Activated CD8-positive, alpha-beta memory T cell treated with anti-CD3 and anti-CD28 coated beads for 1 hour (primary cell): ENCODE measurements at places on chromosomes 2 and 18.

DNA sequence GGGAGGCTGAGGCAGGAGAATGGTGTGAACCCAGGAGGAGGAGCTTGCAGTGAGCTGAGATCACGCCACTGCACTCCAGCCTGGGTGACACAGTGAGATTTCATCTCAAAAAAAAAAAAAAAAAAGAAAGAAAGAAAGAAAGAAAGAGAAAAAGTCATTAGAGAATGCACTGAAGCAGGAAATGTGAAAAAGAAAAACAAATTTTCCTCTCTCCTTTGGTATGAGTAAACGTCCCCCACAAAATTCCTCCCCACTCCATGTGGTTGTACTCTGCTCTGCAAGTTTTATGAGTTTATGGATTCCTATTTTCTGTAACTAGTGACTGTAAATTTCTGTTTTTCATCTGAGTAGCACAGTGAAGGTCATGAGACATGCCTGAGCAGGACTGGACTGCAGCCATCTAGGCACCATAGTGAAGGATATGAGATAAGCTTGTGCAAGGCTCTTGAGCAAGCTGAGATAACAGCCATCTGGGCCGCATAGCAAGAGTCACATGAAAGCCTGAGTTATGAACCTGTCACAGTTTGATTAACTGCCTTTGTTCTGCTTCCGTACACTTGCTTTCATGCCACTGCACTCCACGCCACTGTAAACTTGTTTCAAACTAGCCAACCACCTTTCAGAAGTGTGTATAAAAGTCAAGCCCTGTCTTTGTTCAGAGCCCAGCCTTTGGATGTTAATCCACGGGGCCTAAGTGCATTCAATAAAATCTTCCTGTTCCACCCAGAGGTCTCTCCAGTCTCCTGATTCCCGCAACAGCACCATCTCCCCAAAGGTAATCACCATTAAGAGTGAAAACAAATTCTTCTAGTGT lies 50.2 kb downstream of the SKA1 start:
- no peak for DNase-seq

DNA sequence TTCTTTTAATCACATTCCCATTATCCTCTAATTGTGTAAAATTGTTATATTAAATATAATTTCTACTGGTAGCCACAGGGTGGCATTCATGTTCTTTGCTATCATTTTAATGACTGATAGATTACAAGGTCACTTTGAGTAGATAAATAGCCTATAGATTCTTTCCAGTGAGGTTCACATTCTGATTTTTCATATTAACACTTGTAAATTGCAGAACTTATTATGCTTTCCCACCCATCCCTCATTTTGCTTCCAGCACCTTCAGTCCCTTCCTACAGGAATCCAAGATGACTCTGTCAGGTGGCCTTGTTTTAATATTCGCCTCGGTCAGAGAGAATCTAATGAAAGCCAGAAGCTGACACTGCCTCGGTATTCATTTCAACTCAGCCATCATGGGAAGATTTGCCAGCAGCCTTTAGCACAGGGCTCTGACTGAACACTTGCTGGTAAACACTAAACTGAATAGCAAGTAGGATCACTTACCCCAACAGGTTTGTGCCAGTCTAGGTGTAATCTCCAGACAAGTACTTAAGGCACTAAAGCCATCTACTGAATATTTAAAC lies 101.2 kb upstream of the FSHR start:
- no peak for DNase-seq

DNA sequence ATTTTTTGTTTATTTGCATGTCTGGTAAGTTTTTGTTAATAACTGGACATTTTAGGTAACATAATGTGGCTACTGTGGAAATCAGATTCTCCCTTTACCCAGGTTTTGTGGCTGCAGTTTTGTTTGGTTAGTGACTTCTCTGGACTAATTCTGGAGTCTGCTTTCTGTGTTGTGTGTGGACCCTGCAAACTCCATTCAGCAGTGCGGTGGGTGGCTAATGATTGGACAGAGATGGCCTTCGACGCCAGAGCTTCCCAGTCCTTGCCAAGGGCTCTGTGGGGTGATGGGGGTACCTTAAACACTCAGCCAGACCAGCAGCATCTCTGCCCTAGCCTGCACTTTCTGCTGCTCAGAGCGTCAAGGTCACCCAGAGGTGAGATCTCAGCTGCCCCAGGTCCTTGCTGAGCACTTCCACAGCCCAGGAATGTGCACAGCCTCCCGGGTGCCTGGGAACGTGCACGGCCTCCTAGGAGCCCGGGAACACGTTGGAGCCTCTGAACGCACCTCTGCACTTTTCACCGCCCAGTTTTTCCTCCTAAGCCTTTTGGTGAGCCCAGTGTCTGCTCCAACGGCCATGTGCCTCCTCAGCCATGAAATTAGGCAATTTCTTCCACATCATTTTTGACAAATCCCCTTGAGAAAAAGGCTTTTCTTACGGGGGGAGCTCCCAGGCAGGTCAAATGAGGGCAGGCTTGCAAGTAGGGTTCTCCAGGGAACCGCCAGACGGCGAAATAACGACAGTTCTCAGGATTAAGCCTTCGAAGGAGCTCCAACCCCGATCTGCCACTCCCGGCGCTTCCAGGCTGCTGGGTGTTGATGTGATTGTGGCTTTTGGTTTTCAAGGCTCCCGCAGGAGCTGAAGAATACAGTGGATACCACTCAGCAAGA lies 35.2 kb upstream of the KLF11 start:
- no peak for DNase-seq

GRCh38 chr2:171200469-171200868 lies 39.8 kb upstream of the TLK1 start:
- DNase-seq, result no peak

DNA sequence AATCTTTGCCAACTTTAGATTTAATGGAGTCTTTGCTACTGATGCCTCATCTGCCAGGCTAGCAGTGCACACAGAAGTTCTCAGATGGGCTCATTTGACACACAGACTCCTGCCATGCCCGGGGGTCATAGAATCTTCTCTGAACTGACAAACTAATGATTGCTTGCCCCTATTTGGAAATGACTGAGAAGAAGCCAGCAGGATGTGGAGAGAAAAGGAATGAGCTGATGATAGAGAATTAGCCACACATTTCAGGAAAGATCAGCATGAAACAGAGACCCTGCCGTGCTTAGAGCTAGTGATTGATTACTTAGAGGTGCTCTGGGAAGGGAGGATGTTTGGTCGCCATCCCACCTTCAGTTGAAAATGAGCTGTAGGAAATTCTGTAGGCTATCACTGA lies 178.5 kb downstream of the TPGS2 start:
- no peak for DNase-seq

- no peak for DNase-seq
Measured at GRCh38 chr2:229726643-229727042, 12.3 kb upstream of the DNER start.

DNA sequence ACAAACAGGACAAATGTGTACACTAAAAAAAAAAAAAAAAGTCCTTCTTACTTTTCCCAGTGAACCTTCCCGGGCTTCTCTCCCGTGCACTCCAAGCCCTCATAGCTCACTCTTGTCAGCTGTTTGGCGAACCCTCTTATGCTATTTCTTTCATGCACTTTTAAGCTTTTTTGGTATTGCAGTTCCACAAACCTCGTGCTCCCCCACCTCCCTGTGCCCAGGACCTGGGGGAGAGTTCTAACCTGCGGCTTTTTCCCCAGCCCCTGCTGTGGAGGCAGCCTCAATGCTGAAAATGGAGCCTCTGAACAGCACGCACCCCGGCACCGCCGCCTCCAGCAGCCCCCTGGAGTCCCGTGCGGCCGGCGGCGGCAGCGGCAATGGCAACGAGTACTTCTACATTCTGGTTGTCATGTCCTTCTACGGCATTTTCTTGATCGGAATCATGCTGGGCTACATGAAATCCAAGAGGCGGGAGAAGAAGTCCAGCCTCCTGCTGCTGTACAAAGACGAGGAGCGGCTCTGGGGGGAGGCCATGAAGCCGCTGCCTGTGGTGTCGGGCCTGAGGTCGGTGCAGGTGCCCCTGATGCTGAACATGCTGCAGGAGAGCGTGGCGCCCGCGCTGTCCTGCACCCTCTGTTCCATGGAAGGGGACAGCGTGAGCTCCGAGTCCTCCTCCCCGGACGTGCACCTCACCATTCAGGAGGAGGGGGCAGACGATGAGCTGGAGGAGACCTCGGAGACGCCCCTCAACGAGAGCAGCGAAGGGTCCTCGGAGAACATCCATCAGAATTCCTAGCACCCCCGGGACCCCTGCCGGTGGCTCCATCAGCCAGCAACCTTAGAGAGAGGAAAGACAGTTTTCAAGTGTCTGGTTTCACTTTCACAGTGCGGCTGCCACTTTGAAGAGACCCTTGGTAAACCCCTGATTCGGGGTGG lies 826 bp downstream of the KCNE4 start:
- no peak for DNase-seq

DNA sequence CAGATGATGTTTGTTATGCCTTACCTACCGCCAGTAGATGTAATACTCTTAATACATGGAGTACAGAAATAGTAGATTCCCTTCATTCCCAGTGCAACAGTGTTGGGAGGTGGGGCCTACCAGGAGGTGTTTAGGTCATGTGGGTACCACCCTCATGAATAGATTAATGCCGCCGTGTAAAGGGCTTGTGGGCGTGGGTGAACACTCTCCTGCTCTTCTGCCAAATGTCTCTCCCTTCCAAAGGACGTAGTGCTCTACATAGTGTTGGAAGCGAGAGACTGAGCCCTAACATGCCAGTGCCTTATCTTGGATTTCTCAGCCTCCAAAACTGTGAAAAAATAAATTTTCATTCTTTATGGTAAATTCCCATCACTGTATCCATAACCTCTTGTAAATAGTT lies 30.1 kb downstream of the PLEKHA3 start:
- no peak for DNase-seq

- no peak for DNase-seq
Measured at GRCh38 chr18:48844271-48844670, 106.5 kb downstream of the SMAD7 start.

- DNase-seq, result no peak
Measured at GRCh38 chr2:122081751-122082150, 326.3 kb downstream of the TSN start.

- DNase-seq, result no peak
Measured at GRCh38 chr18:47794725-47795433, 135.6 kb downstream of the SMAD2 start.

GRCh38 chr18:42292654-42293053 lies 337.6 kb downstream of the PIK3C3 start:
- no peak for DNase-seq

GRCh38 chr2:106853631-106854030 lies 32.3 kb downstream of the ST6GAL2 start:
- DNase-seq, result no peak

GRCh38 chr2:95670167-95670566 lies 78.4 kb downstream of the TRIM43 start:
- DNase-seq, result no peak

- DNase-seq, result no peak
Measured at GRCh38 chr18:74141667-74142066, 6.0 kb downstream of the FBXO15 start.

DNA sequence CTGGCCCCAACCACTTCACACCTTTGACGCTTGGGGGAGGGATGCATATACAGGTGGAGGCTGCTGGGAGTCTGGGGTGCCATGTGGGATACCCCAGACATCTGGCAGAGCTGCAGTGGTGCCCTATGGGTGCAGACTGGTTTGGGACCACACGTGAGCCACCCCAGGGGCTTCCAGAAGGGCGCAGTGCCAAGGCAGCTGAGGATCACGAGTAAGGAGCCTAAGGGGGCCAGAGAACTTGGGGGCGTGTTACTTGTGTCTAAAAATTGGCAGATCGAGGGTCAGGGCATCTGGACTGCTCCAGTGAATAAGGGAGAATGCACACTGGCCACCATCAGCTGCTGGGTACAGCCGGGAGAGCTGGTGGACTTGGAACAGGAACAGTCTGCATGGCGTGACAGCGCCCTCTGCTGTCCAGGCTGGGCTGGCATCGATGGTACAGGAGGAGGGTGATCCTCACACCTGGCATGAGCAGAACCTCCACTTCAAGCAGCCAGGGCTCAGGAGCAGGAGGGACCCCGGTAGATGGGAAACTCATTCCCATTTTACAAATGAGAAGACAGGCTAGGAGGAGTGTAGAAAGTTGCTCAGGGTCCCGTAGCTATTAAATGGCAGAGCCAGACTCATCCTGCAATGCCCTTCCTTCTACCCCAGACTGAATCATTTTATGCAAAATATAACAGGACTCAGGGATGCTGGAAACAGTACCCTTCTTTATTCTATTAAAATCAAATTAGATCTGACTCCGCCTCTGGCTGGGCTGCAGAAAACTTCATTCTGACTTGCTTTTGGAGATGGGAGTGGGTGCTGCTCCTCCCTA lies 60.4 kb downstream of the ATOH8 start:
- peak; percentile 66 for DNase-seq

DNA sequence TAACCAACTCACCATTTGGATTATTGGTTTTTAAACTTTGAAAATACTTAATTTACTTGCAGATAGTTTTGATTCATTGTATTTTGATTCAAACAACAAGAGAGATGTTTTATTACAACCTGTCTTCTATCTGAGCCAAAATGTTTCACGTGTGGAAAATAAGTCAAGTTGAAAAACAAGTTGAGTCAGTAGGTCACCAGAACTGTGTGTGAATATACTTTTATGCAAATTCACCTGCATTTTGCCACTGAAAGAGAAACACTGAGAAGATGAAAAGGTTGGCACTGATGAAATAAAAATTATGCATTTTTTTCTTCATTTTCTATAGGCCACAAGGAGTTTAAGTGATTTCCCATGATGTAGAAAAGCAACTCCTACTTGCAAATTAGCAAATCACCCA lies 68.3 kb downstream of the ICOS start:
- DNase-seq, result no peak

GRCh38 chr2:68745006-68745405 lies 10.4 kb downstream of the ARHGAP25 start:
- no peak for DNase-seq

DNA sequence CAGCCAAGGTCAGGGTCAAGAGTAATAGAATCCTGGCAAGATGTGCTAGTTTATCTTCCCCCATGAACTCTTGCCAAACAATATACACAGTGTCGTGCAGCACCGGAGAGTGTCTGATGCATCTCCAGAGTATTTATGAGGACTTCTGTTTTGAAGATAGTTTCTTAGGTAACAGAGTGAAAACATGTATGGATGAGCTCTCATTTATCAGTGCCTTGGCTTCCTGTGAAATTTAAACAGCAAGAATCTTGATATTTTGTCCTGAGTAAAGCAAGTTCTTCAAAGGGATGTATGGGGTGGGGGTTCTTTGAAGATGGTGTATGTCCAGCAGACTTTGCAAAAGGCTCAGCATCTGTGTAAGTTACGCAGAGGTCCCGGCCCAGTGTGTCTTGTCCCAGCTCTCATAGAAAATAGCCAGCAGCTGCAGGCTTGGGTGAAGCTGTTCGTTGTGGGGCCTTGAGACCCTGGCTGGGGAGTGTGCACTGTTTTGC lies 361.0 kb upstream of the NT5C1B start:
- no peak for DNase-seq
